Activated CD4-positive, alpha-beta T cell treated with anti-CD3 and anti-CD28 coated beads, Interleukin-10, Interleukin-2, amounts not matched to agents 100 ng/mL and 50 ng/mL, durations not matched to agents 16 hours and 8 hours (primary cell): ENCODE measurements at places on chromosomes 6 and 20.

- DNase-seq, result no peak
Observed at GRCh38 chr6:145245119-145245518, 490.2 kb downstream of the EPM2A start.

GRCh38 chr6:20719980-20720379 lies 185.7 kb downstream of the CDKAL1 start:
- DNase-seq, result no peak

GRCh38 chr6:82217018-82217586 lies 30.4 kb downstream of the IBTK start:
- no peak for DNase-seq

DNA sequence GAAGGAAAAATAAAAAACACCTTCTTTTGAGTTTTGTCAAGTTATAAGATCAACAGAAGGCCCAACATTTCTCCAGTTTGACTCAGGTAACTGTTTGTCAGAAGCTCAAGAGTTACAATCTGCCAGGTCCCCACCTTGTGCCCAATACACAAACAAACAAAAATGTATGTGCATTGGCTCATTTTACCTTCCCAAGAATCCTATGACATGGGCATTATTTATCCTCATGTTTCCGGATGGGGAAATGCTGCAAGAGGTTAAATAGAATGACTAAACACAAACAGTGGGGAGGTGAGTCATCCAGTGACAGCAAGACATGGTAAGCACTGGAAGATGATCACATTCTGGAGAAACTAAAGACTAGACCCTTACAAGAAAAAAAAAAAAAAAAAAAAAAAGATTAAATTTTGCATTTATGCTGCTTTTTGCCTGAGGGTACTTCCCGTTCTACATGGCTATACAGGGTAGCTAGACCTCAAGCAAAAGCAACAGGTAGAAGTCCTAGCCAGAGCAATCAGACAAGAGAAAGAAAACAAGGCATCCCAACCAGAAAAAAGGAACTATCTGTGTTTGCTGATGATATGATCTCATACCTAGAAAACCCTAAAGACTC lies 23.6 kb upstream of the ANKRD60 start:
- DNase-seq, result peak; percentile 58

DNA sequence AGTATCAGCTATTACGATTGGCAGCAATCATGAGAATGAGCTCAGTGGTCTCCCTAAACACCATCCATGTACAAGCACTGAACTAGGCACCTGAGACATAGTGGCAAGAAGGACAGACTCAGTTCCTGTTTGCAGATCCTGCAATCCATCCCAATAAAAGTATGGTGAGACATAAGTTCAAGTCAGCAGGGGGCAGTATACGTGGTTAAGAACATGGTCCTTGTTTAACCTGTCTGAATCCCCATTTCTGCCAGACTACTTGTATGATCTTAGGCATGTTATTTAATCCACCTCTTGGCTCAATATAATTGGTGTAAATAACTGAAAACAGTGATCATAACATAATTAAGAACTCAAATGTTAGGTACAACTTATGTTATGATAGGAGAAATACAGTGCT lies 33.2 kb upstream of the PNISR start:
- peak; percentile 33 for DNase-seq

GRCh38 chr20:32912688-32913087 lies 54.0 kb downstream of the EFCAB8 start:
- no peak for DNase-seq

DNA sequence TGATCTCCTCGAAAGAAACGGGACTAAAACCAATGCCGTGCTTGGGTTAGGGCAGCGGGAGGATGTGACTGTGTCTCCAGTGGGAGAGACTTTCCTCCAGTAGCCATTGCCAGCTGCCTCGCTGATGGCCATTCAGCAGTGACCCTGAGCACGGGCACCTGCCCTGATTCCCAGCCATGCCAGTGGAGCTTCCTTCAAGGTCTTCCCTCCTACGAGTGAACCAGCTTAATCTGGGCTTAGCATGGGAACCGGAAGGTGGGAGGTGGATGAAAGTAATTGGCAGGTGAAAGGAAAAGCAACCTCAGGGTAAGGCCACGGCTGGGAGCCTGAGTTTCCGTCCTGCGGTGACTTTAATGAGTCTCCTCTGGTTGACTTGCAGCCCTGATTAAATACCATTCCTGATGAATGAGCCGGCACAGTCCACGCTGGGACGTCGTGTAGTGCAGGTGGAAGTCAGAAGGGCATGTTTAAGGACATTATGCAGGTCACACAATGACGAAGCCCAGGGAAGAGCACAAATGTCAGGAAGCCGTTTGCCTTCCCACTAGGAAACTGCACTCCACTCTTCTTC lies 813.5 kb downstream of the QKI start:
- no peak for DNase-seq

DNA sequence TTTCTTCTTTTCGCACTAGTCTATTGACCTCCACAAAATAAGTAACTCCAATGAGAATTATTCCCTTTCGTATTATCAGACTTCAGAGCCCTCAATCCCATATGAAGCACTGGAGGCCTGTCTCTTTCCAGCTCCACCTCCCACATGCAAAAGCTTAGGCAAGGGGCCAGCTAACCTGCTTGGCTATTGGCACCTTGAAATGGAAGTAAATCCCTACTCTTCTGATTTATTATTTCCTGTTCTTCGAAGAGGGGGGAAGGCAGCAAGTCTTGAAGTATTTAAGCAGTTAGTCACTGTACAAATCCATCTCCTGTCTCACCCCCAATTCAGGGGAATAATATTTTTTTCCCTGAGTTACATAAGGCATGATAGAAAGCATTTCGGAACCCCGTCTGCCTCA lies 577.8 kb downstream of the MAFB start:
- no peak for DNase-seq

GRCh38 chr6:110939429-110940200 lies 18.9 kb upstream of the GTF3C6 start:
- no peak for DNase-seq

GRCh38 chr6:147063469-147064031 lies 140.7 kb upstream of the STXBP5 start:
- no peak for DNase-seq

DNA sequence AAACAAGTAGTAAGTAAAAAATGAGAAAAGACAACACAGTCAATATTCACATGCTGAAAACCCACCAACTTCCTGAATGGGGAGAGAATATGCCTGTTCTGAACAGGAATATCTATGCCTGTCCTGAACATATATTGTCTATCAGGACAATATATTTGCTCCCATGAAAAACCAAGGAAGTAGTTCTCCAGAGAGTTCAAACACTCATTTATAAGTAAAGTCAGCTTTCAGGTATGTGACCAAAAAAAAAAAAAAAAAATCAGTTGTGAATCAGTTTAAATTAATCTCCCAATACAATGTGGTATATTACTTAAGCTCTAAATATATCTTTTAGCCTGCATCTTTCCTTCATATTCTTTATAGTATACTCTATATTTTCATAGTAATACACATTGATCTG lies 119.5 kb downstream of the MYB start:
- DNase-seq, result no peak

- DNase-seq, result no peak
Observed at GRCh38 chr20:19137641-19138040, 74.8 kb upstream of the SLC24A3 start.
